ENCODE measurements at places on chromosomes 2 and 18.

DNA sequence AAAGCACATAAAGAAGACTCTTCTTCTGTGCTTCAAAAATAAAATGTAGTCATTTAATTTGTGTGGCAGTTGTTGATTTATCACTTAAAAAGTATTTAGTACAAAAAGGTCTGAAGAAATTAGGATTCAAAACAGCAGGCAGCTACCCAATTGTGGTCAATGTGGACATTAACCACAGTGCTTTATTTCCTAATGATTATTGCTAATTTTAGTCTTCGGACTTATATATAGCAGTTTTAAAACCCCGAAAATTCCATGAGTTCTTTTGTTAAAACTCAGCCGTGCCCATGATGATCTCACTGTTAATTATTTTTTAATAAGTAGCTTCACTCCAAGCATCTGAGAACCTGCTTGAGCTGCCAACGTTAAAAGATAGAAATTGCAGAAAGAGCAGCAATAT lies 594.3 kb downstream of the STK39 start:
- no peak for DNase-seq

GRCh38 chr2:240355001-240355891 lies 80.2 kb upstream of the GPC1 start:
- no peak for DNase-seq

DNA sequence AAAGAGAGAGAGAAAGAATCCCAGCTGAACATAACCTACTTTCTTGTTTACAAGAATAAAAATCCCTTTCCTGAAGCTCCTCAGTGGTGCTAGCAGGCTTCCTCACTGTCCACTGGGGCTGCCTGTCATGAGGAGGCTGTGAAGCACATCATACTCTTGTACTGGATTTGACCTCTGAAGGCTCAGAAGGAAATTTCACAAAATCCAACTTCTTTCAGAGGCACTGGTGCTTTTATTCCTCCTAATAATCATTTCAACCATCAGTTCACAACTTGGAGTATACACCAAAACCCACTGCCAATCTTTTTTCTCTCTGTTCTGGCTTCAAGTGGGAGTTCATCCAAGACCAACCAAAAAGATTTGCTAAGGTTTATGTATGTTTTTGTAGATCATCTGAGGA lies 48.5 kb downstream of the TMX3 start:
- DNase-seq = no peak

- no peak for DNase-seq
These were observed 99.4 kb upstream of the ARL5A start for GRCh38 chr2:151927501-151928221.

DNA sequence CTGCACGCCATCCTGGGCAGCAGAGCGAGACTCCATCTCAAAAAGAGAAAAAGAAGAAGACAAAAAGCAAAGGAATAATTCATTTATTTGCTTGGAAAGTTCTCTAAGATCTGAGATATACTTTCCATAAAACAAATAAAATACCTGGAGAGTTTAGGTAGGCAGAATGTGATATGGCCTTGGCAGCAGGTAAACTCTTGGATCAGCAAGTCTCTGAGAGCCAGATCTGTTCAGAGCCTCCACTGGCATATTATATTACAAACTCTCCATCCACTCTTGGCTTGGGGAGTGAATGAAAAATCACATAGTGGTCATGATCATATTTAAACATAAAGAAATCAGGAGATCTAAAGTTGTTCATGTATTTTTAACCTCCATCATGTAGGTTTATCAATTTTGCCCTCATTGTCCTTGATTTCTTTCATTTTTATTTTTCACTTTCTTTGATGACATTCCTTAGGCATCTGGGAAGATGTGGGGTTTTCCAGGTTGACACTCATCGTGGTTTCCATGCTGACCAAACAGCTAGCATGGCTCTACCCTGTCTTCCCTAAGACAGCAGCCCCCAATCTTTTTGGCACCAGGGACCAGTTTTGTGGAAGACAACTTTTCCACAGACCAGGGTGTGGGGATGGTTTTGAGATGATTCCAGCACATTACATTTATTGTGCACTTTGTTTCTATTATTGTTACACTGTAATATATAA lies 10.2 kb downstream of the LRRFIP1 start:
- DNase-seq = no peak

DNA sequence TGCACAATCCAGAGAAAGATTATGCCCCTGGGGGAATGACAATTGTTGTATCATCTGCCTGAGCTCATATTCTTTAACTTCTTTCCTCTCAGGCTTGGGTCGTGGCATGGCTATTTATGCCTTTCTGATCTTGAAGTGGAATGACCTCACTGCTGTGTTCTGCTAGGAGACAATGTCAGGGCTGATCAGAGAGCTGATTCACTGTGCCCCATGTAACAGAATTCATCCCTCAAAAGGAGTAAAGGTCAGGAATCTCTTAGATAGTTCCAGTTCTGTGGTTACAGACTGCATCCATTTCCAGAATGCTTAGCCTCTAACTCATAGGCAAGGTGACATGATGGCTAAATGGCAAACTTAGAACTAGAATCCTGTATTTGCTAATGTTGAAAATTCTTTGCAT lies 511.7 kb upstream of the CNTNAP5 start:
- no peak for DNase-seq

- DNase-seq = no peak
These were observed 160.2 kb downstream of the PMAIP1 start for GRCh38 chr18:60060026-60060425.
